Fibroblast of upper back skin (primary cell): ENCODE measurements at places on chromosomes 2 and 18.

DNA sequence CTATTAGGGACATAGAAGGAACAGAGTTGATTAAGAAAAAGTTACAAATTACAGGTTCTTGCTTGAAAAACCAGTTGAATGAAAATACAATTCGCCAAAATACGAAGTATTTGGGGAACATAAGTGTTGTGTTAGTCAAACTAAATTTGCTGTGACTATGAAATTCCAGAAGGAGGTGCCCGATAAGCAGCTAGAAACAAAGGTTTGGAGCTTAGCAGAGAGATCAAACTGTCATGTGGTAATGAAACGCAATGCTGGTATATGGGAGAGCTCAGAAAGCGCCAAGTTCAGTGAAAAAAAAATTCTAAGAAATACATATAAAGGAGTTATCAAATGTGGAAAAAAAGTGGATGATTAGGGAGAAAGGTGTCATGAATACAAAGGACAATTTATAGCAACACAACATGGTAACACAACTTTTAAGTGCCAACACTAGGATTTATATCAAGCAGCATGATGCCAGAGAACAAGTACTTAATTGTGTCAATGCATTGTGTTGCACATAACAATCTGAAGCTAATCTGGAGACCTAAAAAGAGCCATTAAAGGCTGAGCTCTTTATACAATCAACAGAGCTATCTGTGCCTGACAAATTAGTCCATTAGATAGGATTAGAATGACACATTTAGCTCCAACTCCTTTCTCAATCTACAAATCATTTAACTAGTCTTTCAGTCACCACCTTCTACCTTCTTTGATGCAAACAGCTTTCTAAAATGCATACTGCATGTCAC lies 31.2 kb downstream of the SMAD2 start:
- no peak for DNase-seq

DNA sequence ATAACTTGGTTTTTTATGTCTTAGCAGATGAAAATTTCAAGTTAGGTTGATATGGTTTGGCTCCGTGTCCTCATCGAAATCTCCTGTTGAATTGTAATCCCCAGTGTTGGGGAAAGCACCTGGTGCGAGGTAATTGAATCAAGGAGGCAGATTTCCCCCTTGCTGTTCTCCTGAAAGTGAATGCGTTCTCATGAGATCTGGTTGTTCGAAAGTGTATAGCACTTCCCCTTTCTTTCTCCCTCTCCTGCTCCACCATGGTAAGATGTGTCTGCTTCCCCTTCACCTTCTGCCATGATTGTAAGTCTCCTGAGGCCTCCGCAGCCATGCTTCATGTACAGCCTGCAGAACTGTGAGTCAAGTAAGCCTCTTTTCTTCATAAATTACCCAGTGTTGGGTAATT lies 242.1 kb upstream of the TNP1 start:
- DNase-seq: no peak

GRCh38 chr2:137155356-137156104 lies 390.2 kb downstream of the THSD7B start:
- peak; percentile 54 for DNase-seq

DNA sequence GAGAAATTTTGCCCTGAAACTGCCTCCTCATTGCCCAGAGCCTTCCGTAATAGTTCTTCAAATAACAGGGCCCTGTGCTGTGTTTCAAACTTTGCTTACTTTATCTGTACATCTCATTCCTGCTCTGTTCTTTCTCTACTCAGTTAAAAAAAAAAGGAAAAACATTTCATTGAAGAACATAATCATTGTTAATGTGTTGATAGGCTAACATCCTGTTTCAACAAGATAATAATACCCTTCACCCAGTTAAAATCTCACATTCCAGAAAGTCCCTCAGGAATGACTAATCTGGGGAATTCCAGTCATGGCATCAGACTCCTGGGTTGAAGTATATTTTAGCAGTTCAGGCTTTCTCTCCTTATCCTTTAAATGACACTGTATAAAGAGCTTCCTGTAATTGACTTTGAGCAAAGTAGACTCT lies 45.6 kb upstream of the ITGAV start:
- DNase-seq: peak; percentile 92

- no peak for DNase-seq
These were observed 107.2 kb upstream of the SPRED2 start for GRCh38 chr2:65539633-65540032.
